ENCODE measurements at places on chromosomes 16 and 17. TPM values are rescaled to one million over a fixed set of nuclear protein-coding genes. Genes with fewer than 3 reads are reported as not detected.

DNA sequence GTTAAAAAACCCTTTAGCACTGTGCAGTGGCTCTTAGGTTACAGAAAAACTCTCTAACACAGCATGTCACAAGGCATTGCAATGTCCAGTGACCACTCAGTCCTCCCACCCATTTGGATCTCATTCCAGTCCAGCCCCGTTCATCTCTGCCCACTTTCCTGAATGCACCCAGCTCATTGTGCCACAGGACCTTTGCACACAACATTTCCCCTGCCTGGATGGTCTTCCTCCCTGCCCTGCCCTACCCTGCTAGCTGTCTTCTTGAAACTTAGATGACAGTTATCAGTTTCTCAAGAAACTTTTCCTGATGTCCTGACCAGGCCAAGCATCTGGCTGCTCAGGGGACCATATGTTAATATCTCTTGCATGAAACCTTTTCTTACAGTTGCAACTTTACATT lies 67.2 kb downstream of the WWP2 start:
- no peaks in the 10 kb centered on the region for H3K36me3 ChIP-seq
- no peak overlapping the region for H3K27ac ChIP-seq
- peaks cover 22% of the 10 kb centered on the region for H3K4me1 ChIP-seq
- no peak overlapping the region for H3K4me3 ChIP-seq
- no peak for DNase-seq

DNA sequence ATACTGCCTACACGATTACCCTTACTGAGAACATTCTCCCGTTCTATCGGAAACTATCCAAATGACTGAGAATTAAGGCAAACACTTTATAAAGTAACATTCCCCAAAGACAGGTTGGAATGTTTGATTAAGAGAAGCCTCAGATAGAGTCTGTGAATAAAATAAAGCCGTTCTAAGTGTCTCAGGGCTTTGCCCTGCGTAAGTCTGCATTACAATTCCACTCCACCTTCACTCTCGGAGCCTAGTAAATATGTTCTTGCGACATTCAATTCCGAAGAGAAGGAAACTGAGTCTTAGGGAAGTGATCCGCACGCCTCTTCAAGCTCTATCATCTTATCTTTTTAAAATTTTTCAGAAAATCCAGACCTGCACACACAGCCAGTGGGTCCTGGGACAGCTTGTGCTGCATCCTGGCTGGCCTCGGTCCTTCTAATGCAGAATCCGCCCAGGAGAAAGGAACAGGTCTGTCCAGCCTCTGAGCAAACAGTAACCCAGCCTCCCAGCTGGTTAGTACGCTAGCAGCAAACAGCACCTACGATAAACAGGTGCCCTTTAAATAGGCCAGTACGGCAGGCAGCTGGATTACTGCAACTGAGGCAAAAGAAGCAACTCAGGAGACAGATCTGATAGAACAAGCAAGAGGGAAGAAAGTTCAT lies 254.1 kb upstream of the IRX3 start:
- H3K27ac ChIP-seq: no peak overlapping the region
- no peak for DNase-seq
- no peaks in the 10 kb centered on the region for H3K4me1 ChIP-seq
- H3K36me3 ChIP-seq: no peaks in the 10 kb centered on the region

DNA sequence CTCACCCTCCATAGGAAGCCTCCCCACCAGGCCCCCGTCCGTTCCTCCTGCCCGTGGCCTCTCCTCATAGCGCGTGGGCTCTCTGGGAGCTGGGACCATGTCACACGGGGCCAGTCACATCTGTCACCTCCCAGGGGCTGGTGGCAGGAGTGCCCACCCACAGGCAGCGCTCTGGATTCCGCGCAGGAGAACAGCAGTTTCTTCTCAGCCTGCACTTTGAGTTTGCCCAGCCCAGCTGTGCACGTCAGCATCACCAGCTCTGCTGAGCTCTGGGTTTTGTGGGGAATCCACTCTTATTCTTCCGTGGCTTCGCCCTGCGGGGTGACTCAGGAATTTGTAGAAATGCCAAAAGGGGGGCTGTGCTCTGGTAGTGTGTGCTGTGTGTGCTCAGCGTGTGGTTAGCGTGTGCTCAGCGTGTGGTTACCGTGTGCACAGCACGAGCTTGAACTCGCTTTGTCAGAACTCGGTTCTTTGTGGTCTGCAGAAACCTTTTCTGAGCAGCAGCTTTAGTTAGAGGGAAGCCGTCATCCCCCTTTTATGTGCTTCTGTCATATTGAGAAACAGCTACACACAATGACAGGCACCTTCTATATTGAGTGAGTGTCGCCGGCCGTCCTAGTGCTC lies 3.2 kb downstream of the ACSF3 start:
- H3K36me3 ChIP-seq: peaks cover 3% of the 10 kb centered on the region
- peaks cover 22% of the 10 kb centered on the region for H3K4me1 ChIP-seq
- DNase-seq: no peak
- no peaks in the 10 kb centered on the region for H3K27me3 ChIP-seq
- H3K4me3 ChIP-seq: no peak overlapping the region

- H3K36me3 ChIP-seq: no peaks in the 10 kb centered on the region
- peaks cover 13% of the 10 kb centered on the region for H3K4me1 ChIP-seq
- H3K27ac ChIP-seq: no peak overlapping the region
Observed at GRCh38 chr17:50050431-50051032, 5.4 kb upstream of the ITGA3 start.

GRCh38 chr16:4293181-4293716 lies 20.4 kb upstream of the TFAP4 start:
- no peaks in the 10 kb centered on the region for H3K36me3 ChIP-seq
- DNase-seq: no peak
- no peaks in the 10 kb centered on the region for H3K27me3 ChIP-seq
- peaks cover 50% of the 10 kb centered on the region for H3K4me1 ChIP-seq
- no peak overlapping the region for H3K4me3 ChIP-seq

DNA sequence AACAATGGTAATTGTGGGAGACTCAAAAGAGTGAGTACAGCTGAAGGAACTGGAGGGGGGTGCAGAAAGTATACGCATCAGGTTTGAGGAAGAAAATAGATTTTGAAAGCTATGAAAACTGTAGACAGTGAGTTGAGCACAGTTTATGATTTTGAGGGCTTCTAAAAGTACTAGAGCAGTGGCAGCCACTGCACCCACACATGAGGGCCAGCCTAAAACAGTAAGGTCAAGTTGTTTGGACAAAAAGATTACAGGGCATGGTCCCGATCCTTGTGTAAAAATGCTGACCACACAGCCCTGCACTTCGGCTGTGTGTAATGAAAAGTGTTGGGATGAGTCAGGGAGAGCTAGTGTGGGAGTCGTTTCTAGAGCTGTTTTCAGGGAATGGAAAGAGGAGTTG lies 2282.1 kb downstream of the TP53TG3F start:
- H3K27me3 ChIP-seq: no peaks in the 10 kb centered on the region
- no peak for DNase-seq
- H3K36me3 ChIP-seq: no peaks in the 10 kb centered on the region
- H3K4me1 ChIP-seq: no peaks in the 10 kb centered on the region
- H3K4me3 ChIP-seq: no peak overlapping the region
- no peak overlapping the region for H3K27ac ChIP-seq

Gene DNAAF8
- 0.49 TPM for total RNA-seq

Gene SHCBP1
- 0.54 TPM for total RNA-seq

Gene TMEM238L
- not detected for total RNA-seq

Gene KRT33B
- total RNA-seq: not detected
